Naive thymus-derived CD4-positive, alpha-beta T cell (primary cell): ENCODE measurements at places on chromosomes 3 and 15.
A peak's percentile ranks its signal among the peaks of the same experiment; 100 is the strongest.

DNA sequence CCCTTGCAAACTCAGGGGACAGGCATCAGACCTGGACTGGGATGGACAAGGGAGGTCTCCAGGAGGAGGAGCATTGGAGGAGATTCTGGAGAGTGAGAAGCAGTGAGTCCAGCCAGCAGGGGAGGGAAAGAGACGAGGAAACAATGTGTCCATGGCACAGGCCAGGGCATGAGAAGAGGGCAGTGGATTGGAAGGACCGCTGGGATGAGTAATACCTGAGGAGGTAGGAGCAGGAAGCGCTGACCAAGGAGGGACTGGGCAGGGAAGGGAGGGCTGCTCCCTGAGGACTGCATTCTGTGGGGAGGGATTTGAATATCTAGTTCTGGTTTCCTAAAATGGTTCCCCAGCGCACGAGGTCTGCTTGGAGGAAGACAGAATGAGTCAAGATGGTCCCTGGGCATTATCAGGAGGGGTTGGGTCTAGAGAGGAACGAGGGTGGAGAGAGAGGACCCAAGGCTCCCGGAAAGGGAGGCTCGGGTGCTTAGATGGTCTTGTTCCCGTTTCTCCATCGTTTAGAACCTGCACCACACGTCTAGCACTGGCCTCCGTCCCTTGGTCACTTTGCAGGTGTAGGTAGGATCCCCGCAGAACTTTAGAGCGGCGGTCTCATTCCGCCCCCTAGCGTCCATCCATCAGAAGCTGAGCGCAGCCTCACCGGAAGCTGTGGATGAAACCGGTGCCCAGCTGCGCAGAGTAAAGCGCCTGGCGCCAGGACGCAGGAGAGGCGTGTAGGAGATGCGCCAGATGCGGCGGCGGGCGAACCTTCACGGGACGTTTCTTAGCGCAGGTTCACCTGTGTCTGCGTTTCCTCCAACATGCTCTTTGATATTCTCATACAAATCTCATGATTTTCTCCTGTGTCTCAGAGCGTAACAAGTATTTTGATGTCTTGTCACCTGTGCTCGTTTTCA, 190.7 kb upstream of the NDN start:
- no peak for DNase-seq

- DNase-seq: no peak
Observed at GRCh38 chr3:141834292-141834691, 42.2 kb upstream of the ATP1B3 start.

GRCh38 chr3:179146911-179147513, 1.1 kb upstream of the PIK3CA start:
- DNase-seq: no peak

DNA sequence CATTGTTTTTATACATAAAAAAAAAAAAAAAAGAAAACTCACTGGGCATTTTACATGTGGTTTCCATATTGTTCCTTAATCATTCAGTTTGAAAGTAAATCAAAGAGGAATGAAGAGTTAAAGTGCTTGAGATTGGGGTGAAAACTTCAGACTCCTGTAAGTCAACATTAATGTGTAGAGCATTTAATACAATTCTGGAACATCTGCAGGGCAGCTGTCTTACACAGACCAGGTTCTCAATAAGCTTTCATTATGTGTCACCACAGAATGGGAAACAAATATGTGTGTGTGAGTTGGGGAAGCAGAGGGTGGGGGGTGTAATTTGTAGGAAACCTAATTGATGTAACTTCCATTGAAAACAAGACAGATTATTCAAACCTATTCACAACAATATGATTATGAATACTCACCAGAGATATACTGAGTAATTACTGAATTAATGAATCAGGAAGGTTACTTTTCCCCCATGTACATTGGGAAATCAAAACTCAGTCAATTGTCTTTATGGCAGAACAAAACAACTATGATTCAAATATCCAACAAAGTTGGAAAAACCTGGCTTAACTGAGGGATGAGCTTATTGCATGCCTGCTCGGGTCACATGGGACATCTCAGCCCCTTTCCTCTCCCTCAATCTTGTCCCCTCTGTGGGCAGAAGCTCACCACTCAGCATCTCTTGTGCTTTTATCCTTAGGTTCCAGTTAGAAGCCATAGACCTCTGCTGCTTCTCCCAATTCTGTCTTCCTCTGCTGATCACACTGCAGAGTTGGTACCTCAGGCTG, 281.2 kb upstream of the THBS1 start:
- DNase-seq: no peak

GRCh38 chr3:97970956-97971620, 1.1 kb downstream of the RIOX2 start:
- no peak for DNase-seq

GRCh38 chr15:81163961-81164800, 30.1 kb downstream of the CFAP161 start:
- DNase-seq: no peak

- DNase-seq: no peak
Observed at GRCh38 chr3:112579232-112579631, 17.4 kb downstream of the SLC35A5 start.

DNA sequence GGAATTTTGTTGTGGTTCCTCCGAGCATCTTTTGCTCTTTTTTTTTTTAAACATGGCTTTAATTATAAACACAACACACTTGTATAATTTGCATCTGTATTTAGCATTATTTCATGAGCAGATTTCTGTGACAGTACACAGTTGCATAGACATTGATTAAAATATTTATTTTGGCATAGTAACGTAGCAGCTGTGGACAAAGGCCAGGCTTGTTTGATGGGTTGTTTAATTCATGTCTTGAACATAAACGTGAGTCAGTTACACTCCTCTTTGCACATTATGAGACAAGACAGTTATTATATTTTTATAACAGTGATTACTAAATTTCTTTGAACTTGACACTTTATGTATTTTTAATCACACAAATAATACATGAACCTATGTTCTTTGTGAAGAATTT, 182.5 kb downstream of the CACNA2D3 start:
- DNase-seq: no peak

DNA sequence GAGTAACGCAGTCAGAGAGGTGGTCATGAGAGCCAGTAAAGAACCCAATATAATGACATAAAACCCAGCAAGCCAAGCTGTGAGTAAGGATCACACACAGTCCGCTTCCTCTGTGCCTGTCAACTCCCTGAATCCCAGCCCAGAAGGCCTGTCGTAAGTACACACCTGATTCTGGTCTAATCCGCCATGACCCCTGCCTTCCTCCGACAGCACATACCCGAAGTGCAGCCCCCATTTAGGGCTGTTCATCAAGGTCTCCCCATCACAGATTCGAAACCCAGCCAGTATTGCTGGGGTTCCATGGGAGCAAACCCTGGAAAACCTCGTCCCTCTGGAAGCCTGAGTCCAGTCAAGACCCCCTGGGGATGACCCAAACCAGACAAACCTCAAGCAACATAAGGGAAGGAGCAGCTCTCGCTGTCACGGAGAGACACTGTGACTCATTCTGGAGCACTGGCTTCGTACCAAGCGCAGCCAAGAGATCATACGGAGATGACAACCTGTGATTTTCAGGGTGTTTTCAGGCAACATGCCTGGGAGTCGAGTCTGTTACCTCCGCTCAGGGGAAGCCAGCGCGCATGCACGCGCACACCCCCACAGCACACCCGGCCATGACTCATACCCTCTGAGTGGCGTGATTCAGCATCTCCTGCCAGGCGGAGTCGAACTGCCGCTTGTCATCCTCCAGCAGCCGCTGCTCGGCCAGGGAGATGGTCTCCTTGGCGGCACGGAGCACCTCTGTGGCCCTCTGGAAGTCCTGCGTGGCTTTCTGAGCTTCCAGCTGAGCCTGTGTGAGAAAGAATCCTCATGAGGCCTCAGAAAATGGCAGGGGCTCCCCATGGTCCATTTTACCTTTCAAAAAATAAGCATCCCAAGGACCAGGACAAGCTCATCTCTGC, 63.0 kb downstream of the SH3BP5 start:
- DNase-seq: peak; percentile 64

- no peak for DNase-seq
Observed at GRCh38 chr15:55320238-55320550, 1.2 kb downstream of the PIGB start.

GRCh38 chr3:52339612-52340011, 23.5 kb downstream of the DNAH1 start:
- DNase-seq: peak; percentile 76

- DNase-seq: no peak
Observed at GRCh38 chr15:85764649-85765277, 30.0 kb downstream of the KLHL25 start.

- no peak for DNase-seq
Observed at GRCh38 chr15:26260517-26261133, 397.5 kb upstream of the ATP10A start.

DNA sequence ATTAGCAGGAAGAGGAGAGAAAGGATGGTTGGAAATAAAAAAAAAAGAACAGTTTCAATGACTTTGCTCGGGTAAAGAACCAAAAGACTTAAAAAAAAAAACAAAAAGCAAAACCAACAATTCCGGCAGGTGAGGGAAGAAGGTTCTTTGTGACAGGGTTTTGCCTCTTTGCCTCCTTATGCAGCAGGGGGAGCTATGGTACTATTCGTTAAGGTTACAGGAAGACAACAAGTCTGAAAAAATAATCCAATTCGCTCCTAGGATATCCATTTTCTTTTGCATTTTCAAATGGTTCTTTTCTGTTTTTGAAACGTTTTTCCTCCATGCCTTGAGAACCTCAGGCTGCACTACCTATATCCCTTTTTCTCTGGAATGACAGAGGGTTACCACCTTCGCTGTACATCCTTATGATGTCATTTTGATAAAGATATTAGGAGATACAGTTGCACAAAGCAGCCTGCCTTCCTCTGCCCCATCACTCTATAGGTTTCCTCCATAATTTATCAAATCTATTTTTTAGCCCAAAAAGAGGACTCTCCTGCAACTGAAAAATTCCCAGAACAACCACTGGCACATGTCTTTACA, 55.0 kb downstream of the CFAP20DC start:
- DNase-seq: peak; percentile 47

GRCh38 chr15:42024303-42024702, 3.5 kb upstream of the PLA2G4E start:
- DNase-seq: no peak

- no peak for DNase-seq
Observed at GRCh38 chr3:119311081-119311925, 17.1 kb downstream of the ARHGAP31 start.

GRCh38 chr3:127680798-127681221, 8.1 kb downstream of the ABTB1 start:
- no peak for DNase-seq

GRCh38 chr15:74453925-74454763, 6.8 kb downstream of the UBL7 start:
- DNase-seq: no peak

GRCh38 chr3:12461097-12461649, 23.1 kb upstream of the TSEN2 start:
- DNase-seq: no peak

DNA sequence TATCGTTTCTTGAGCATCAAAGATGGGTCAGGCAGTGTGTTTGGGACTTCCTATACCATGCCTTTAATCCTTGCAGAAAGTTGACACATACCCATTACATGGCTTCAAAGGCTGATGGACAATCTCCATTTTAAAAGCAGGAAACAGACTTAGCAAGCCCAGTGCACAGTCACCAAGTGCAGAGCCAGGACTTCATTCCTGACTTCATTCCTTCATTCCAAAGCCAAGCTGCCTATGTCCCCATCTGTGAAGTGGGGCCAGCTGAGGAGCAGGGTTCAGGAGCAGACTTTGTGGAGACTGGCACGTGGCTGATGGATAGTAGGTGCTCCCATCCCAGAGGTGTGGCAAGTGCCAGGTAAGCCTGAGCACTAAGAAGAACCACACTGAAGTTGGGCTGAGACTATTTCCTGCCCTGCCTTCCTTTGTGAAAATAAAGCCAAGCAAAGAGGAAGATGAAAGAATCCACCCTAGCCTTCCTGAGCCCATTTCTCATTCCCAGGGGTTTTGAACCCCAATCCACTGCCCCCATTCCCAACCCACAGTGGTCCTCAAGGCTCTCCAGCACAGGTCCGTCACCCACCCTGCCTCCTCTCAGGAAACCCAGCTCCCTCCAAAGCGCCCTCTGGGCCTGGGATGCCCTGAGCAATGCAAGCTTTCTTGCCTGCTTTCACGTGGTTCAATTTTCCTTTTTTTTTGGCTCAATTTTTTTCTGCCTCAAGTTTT, 1.8 kb downstream of the CX3CR1 start:
- DNase-seq: no peak

GRCh38 chr15:68344600-68344999, 67.1 kb downstream of the FEM1B start:
- no peak for DNase-seq
